Activated T-helper 1 cell treated with anti-CD3 and anti-CD28 coated beads, Interleukin-2, amount 50 U/mL, for 16 hours (primary cell): ENCODE measurements at places on chromosomes 6 and 20.
A peak's percentile ranks its signal among the peaks of the same experiment; 100 is the strongest.

- no peak for DNase-seq
Observed at GRCh38 chr6:21523652-21524051, 69.9 kb upstream of the SOX4 start.

DNA sequence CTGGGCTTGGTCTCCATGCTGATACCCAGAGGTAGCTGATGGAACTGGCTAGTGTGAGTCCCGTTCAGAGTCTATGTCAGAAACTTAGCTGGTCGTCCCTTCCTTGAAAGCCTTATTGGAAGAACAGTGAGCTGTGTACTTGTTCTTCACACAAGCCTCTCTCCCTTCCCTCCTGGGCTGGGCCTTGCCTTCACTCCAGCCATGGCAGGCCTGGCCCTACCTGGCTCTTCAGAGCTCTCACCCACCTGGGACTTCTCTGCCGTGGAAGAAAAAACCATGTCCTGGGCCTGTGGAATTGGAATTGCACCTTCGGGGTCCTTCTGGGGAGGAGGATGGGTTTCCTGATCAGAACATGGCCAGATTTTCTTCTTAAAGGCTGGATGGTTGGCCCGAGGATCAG is 20.3 kb upstream of the ZNF831 start:
- DNase-seq: no peak

DNA sequence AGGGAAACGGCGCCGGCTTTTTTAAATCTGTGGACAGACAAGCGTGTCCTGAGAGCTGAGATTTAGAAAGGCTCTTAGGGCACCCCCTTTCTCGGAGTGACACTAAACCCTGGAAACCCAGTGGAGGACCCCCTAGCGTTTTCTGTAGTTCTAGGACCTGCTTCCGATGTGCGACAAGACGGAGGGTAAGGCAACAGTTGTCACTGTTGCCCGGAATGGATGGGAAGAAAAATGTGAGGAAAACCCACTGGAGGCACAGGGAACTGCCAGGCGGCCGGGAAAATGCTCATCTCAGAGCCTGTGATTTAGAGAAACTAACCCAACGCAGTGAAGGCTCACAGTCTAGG is 551 bp upstream of the ATP5F1E start:
- DNase-seq: no peak

- no peak for DNase-seq
Observed at GRCh38 chr6:7687145-7688111, 38.5 kb upstream of the BMP6 start.

- DNase-seq: peak; percentile 59
Observed at GRCh38 chr6:35240838-35241801, 18.4 kb upstream of the ZNF76 start.

GRCh38 chr6:143601504-143601903 is 76.3 kb upstream of the PHACTR2 start:
- DNase-seq: no peak

DNA sequence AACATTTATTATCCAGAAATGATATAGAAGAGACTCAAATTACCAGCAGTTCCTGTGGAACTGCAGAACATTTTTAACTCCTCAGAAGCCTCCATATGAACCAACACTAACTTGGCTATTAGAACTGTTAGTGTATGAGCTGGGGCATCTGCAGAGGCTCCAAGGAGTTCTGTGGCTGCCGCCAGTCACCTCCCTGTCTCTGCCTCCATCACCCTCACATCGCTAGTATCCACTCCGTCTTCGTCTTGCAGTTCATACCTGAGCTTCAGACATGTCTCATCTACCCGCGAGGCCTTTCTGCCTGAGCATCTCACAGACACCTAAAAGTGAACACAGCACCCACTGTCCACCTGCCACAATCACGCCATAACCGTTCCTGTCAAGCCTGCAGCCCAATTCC is 89.5 kb upstream of the CST7 start:
- no peak for DNase-seq

GRCh38 chr6:33380272-33380981 is 11.2 kb upstream of the KIFC1 start:
- DNase-seq: no peak

DNA sequence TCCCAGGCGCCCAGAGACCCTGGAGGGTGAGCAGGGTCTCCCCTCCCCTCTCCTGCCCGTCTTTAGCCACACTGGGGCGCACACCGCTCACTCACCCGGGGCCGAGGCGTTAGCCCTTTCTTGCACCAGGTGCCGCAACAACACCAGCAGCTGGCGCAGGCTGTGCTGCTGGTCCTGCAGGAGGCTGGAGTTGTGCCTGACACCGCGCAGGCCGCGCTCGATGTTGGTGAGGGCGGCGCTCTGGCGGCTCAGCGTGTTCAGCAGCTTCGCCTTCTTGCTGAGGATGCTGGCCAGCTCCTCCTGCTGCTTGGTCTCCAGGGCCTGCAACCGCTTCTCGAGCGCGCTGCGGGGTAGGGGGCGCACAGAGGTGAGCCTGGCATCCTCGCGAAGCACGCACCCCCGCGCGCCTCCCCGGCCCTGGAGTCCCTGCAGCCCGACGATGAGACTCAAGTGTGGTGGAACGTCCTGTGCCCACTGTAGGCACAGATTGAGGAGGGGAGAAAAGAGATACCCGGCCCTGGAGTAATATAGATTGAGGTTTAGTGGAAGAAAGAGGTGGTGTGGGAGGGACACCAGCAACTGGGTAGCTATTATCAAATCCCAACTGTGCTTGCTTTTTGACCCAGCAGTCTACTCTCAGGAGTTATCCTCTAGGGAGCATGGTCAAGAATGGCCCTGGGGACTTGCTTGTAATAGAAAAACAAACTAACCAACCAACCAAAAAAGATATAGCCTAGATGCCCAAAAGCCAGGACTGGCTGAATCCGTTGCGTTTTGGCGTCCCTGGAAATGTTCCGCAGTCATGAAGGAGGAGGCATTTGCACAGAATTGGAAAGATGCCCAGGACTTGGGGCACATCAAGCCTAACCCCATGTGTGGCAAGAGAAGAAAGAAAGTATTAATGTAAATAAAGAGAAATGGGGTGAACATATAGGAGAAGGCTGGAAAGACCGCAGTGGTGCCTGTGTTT is 30.9 kb downstream of the ANGPT4 start:
- no peak for DNase-seq

GRCh38 chr6:52566853-52567279 is 10.0 kb downstream of the TRAM2 start:
- no peak for DNase-seq

DNA sequence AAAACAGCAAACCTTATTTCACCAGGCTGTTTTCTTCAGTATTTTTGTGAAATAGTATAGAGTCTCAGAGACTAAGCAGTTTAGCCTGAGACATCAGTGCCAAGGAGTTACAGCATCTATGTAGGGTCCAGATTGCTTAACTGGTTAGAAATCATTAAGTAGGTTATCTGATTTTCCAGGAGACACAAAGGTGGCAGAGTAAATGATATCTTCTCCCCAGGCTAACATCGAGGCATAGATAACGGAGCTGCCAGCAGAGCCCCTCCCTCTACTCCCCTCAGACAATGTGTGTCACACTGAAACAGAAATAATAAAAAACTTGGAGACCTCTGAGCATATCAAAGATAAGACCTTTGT is 473.0 kb upstream of the CITED2 start:
- DNase-seq: no peak

- DNase-seq: no peak
Observed at GRCh38 chr6:111423055-111423633, 59.9 kb downstream of the REV3L start.

DNA sequence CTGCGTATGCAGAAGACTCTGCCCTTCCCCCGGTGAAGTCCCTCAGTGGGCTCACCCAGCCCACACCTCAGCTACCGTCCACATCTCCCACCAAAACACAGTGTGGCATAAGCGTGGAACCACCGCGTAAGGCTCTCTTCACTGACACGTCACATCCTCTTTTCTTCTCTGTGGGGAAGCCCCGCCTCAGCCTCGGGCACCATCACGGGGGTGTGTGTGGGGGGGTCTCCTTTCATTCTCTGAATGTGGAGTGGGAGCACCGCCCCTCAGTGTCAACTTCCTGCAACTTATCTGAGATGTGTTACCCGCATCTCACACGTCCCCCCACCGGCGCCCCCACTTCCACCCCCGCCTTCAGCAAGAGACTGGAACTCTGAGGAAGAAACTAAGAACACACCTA is 388.4 kb upstream of the JARID2 start:
- peak; percentile 44 for DNase-seq

DNA sequence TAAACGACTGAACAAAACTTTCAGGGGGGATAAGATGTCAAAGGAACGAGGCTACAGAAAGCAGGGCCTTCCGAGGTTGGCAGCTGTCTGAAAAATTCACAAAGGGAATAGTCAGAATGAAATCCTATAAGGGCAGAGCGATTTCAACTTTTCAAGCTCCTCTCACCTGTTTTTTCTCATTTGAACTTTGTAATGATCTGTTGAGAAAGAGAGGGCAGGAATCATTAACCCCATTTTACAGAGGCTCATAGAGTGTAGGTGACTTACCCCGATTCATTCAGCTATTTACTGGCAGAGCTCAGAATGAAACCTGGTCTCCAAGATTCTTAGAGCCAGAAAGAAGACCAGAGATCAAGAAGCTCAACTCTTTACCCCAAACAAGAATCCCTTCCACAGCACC is 266.1 kb upstream of the ARID1B start:
- no peak for DNase-seq

DNA sequence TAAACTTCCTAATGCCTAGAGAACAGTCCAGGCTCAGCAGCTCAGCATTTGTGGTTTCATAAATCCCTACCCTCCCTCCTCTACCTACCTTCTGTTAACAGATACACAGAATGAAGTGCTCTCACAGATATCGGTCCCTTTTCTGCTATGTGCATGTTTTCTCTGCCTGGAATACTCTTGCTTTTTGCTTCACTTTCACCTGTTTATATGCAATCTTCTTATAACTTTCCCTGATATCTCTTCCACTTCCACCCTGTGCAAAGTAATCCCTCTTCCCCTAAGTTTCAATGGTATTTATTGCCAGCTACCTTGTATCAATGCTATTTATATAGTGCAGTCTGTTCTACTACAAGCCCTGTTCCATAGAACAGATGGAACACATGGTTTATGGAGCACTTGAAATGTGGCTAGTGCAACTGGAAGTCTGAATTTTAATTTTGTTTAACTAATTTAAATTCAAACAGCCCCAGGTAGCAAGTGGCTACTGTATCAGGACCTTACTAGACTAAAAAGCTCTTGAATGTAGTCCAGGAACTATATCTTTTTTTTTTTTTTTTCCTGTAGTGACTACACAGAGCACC is 3.1 kb upstream of the TAB2 start:
- no peak for DNase-seq

DNA sequence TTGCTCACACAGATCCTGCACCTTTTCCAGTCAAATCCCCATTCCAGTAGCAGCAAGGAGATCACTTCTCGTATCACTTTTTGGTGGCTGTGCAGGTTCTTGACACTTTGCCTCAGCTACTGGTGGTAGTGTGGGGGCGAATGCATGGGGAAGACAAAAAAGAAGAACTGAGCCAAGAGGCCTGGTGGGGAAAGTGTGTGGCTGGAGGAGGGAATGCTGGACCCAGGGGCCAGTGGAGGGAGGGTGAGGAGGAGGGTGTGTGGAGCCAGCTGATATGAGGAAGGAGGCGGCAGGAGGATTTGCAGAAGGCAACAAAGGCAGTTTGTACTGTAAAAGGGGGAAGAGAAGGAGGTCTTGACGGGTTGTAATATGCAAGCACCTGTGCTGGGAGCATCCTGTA is 15.7 kb upstream of the HLA-C start:
- DNase-seq: no peak

GRCh38 chr20:63071541-63072181 is 64.9 kb upstream of the BHLHE23 start:
- DNase-seq: no peak

GRCh38 chr6:168941036-168941435 is 312.6 kb downstream of the THBS2 start:
- no peak for DNase-seq

DNA sequence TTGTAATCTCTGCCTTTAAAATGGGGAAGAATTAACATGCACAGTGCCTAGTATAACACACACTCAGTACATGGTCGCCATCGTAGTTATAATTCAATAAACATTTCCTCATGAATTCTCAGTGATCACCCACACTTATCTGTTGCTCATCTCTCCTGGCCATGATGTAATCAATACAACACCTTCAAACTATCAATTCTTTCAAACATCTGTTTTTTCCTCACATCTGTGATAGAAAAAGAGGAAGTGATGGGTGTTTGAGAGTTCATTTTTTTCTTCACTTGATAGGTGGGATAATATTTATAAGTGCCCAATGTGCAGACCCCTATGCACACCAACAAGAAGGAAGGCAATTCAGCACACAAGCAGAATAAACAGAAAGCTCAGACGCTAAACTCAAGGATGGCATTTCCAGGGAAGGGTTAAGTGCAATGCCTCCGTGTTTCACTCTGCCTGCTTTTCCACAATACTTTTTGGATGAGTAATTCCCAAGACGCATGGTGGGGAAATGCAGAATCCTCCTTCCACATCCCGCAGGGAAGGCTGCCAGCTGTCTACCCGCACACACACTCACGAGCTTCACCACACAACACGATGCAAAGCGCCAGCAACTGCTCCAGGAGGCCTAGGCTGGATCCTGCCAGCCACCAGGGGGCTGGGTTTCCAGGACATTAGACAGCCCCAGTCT is 100.3 kb downstream of the GMPR start:
- no peak for DNase-seq
